ENCODE measurements at places on chromosomes 7 and 10.

GRCh38 chr10:46226232-46226631 is 60.6 kb upstream of the ANTXRL start:
- DNase-seq = no peak

GRCh38 chr10:100894033-100894432 is 18.7 kb upstream of the SLF2 start:
- DNase-seq = no peak

DNA sequence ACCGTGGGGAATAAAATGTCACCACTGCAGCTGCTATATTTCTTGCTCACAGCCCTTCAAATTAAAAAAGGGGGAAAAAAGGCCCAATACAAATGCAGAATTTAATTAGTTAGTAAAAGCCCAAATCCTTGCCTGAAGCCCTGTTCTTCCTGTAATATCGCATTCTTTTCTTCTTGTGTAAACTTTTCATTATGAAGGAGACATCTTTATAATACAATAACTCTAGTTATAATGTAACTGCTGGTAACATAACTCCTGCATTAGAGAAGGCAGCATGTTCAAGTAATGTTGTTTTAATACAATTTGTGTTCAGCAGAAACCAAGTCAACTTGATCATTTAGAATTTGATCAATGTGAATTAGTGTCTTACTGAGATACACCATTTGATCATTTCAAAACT is 250.9 kb downstream of the CHCHD3 start:
- no peak for DNase-seq

DNA sequence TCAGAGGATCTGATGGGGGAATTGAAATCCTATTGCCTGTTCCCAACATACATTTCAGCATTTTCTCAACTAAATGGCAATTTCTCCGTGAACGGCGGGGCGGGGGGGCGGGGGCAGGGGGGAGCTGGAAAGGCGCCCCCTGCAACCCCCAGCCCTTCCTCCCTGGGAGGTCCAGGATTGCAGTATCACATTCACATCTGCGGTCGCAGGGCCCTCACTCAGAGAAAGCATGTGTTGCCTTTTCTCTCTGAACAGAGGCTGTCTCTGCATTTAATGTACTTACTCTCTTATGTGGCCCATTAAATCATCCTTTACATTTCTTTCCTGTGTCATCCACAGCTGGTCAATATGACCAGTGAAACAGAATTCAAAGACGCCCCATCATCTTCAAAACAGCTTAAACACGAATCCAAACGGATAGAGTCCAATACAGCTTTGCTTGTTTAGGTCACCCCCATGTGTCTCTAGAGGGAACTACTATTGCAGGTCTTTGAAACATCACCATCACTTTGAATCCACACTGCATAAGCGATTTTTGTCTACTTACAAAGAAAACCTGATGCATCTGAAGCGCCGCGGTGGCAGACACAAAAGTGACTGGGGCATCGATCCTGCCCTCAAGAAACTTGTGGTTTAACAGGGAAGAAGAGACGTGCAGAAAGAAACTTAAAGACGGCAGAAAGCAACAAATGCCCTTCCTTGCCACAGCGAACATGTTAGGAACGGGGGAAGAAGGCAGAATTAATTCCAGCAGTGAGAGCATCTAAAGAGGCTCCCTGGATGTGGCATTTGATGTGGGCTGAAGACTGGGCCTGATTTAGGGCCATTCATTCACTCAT is 17.0 kb upstream of the ECHDC3 start:
- no peak for DNase-seq

- DNase-seq = no peak
Measured at GRCh38 chr7:22351878-22352277, 5.1 kb downstream of the RAPGEF5 start.

DNA sequence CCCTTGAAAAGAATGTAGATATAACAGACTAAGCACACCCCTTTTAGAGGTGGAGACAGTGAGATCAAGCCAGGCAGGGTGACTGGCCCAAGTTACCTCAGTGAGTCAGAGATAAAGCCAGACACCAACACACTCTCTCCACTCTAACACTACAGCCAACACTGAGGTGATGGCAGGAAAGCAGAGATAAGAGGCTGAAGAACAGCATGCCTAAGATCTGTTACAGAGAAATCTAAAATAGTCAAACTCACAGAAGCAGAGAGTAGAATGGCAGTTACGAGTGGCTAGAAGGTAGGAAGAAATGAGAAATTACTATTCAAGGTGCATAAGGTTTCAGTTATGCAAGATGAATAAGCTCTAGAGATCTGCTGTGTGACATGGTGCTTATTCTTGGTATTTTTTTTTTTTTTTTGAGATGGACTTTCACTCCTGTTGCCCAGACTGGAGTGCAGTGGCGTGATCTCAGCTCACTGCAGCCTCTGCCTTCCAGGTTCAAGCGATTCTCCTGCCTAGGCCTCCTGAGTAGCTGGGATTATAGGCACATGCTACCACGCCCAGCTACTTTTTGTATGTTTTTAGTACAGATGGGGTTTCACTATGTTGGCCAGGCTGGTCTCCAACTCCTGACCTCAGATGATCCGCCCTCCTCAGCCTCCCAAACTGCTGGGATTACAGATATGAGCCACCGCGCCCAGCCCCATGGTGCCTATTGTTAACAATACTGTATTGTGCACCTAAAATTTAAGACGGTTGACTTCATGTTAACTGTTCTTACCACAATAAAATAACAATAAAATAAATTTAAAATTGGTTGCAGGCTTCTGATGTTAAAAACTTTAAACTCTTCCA is 28.7 kb downstream of the ICA1 start:
- no peak for DNase-seq

DNA sequence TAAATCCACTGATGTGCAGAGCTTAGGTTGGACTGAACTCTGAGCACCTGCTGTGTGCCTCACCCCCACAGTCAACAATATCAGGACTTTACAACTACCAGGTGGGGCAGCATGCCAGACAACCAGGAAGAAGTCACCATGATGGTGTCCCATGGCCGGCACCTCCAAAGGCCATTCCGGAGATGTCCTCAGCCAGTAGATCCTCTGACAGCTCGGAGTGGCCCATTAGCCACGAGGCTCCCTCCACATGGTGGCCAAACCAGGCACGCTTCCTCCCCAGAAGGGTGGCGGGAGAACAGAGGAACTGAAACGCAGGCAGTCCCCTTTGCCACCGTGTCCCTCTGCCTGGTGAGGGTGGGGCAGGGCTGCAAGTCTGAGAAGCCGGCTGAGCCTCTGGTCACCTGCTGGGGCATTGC is 390.0 kb downstream of the TNS3 start:
- no peak for DNase-seq

DNA sequence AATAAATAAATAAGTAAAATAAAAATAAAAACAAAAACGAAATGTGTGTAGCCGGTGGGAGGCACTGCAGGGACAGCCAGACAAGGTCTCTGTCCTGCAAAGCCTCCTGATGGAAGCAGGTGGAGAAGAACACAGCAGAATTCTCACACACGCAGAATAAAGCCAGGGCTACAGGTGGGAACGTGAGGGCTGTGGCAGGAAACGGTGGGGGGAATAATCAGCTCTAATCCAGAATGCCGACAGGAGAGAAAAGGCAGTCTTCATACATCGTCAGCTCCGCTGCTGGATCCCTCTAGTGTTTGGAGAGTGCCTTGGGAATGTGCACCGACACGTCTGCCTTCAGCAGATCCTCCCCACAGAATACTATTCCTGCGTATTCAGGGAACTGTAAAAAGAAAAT is 6.8 kb upstream of the SNX8 start:
- DNase-seq = no peak

DNA sequence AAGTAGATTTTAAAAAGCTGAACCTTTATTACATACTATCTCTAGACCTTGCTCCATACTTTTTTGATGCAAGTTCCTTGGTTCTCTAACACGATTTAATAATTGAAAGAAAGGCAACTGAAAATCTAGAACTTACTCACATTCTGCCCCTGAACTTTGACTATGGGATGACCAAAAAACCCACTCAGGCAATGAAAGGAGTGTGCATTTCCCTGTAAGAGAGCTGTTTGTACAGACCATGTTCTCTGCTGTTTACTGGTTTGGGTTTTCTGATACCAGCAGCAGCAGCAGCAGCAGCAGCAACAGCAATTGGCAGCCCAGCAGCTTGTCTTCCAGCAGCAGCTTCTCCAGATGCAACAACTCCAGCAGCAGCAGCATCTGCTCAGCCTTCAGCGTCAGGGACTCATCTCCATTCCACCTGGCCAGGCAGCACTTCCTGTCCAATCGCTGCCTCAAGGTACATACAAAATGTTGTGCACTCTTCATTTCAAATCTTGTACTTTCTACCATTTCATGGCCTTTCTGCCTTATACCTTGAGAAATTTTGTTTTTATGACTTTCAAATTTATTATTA is 216.7 kb downstream of the FOXP2 start:
- DNase-seq = no peak

DNA sequence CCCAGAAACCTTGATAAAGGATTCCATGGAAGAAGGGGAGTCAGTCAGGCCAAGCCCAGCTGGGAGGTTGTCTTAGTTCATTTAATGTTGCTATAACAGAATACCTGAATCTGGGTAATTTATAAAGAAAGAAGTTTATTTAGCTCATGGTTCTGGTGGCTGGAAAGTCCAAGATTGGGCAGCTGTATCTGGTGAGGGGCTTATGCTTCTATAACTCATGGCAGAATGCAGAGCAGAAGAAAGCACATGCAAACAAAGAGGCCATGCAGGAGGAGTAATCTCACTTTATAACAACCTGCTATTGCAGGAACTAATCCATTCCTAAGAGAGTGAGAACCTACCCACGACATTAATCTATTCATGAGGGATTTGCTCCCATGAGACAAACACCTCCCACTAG is 54.2 kb upstream of the ANKRD1 start:
- no peak for DNase-seq

DNA sequence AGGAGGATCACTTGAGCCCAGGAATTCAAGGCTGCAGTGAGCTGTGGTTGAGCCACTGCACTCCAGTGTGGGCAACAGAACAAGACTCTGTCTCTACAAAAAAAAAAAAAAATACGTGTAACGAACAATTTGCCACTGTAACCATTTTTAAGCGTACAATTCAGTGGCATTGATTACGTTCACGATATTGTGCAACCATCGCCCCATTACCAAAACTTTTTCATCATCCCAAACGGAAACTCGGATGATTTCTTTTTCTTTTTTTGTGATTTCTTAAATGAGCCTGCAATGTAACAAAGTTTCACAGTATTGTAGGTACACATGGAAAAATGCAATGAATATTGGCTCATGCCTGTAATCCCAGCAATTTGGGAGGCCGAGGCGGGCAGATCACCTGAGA is 9.5 kb downstream of the GRIFIN start:
- no peak for DNase-seq

DNA sequence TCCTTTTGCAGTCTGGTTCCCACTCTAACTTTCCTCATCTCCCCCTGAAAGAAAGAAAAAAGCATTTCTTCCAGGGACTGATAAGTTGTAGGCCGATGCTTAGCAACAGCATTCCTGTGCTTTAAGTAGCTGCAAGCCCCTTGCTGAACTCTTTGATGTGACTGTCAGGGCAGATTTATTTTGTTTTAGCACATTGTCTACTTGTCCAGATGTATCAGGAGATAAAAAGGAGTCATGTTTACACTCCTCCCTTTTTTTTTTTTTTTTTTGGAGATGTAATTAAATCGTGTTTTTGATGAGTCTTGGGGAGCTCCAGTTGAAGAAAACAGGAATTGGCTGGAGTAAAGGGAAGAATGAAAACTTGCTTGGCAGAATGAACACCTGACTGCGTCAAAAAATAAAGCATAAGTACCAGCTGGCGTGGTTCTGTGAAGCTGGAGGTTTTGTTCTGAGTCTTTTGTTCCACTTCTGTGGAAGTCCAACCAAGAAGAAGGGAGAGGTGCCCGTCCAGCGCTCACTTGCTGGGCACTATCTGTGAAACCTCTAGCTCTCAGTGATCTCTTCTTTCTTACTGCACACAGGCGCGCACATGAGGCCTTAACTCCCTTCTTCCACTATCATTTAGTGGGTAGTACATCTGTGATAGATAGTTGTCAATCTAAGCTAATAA is 871.7 kb downstream of the LRMDA start:
- DNase-seq = no peak

DNA sequence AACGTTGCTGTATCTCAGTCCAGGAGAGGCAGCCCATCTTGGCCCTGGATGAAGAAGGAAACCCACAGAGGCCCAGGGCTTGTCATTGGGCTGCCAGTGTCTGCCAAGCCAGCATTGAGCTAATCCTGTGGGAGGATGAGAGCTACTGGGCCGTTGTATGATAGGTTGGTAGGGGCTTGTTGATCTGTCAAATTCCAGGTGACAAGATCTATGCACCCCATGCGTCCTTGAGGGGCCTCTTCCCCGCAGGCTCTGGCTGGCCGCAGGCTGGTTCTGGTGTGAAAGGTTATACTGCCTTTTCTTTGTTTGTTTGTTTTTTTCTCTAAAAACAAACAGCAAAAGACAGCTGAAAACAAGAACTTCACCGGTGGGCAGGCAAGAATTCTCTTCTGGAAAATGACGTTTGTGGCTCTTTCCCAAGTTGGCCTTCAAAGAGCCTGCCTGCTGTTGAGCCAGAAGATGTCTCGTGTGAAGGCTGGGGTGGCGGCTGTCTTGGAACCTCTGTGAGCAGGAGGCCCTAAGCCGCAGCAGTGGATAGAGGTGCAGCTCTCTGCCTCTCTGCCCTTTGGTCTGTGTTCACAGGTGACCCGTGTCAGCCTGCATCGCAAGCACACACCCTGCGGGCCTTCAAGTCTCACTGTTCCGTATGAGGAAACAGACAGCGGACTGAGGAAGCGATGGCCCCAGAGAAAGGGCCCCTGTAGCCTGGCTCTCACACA is 23.3 kb downstream of the CYP17A1 start:
- no peak for DNase-seq

DNA sequence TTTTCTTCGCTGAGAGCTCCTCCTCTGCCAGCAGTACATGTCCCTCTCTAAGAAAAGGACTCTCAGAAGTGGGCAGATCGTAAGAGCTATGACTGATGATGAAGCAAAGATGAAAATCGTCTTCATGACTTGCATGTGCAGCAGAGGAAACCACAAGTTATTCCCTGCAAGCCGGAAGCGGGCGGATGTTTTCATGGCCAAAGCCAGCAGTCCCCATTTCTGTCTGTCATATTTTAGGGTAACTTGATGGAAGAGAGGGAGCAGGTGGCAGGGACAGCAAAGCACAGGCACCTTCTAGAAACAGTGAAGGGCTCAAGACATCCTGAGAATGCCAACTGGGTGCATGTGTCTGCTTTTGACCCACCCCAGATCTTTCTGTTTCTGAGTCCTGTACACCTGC is 19.9 kb downstream of the KLF6 start:
- DNase-seq = no peak

- DNase-seq = no peak
Measured at GRCh38 chr7:86006909-86007308, 636.8 kb upstream of the GRM3 start.

- no peak for DNase-seq
Measured at GRCh38 chr7:151345576-151346469, 4.2 kb downstream of the NUB1 start.

GRCh38 chr7:99030951-99031350 is 113.0 kb downstream of the SMURF1 start:
- DNase-seq = no peak

Measured in NCI-H1417 treated with DMSO at 0.1 percent for 48 hours (cell line).